CD4-positive, CD25-positive, alpha-beta regulatory T cell (primary cell): ENCODE measurements at places on chromosomes 4 and X. TPM values are rescaled to one million over a fixed set of nuclear protein-coding genes. Genes with fewer than 3 reads are reported as not detected.

DNA sequence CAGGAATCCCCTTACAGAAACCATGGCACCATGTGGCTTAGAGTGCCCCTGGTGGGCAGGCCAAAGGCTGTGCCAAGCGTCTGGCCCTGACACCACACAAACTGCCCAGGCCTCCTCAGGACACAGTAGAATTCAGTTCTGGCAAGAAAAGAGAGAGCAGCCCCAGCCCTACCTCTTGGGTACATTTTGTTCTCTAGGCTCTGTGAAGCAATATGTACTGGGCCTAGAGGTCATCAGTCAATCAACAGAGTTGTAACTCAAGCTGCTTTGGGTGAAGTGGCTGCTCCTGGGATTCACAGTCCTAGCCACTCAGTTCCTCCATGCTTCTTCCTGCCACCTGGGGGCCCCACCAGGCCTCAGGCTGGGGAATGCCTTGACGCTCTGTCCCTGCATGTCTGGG lies 158.1 kb upstream of the MAMLD1 start:
- no peak for DNase-seq

CCNB3 gene
- not detected for polyA plus RNA-seq

DNA sequence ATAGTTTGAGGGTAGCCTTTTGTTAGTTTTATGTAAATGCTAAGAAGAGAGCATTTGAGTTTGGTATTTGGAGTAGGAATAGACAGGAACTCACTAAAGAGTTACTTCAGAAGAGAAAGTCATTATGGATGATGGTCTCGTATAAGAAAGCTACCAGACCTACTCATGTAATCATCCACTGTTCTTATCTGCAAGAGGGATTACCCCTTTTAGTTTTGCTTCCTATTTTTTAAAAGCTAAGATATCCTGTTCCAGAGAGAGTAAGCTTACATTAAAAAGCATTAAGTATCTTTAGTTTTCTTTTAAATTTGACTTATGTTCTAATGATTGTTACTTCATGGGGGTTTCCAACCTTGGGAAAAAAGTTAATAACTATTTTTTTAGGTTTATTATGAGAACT lies 12.5 kb upstream of the ART3 start:
- no peak for DNase-seq

DNA sequence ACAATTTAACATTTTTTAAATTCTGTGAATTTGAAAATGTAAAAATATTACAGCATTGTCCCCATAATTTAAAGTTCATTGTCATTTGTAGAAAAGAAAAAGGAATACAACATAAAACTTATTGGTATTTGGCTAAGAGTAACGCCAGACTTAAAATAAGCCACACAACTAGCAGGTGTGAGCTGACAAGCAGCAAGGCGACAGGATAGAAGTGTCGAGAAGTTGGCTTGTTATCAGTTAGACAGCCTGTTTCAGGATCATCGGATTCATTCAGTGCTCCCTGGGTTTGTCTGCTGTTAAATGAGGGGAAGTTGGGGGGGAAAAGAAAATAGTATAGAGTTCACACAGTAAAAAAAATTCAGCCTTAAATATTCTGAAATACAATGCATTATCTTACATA lies 393.6 kb downstream of the IL15 start:
- DNase-seq: no peak

DNA sequence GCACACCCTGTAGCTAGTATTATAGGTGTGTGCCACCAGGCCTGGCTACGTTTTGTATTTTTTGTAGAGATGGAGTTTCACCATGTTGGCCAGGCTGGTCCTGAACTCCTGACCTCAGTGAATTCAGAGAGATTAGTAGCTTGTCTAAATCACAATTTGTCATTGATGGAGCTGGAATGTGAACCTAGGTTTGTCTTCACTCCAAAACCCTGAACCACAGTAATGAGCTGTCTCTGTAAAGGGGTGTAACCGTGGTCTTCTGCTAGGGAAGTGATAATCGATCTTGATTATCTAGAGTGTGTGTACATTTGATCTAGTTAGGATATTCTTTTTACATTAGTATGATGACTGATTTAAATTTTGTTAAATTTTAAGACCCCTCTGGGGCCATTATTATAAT lies 8.3 kb downstream of the ARHGAP10 start:
- no peak for DNase-seq

ABCD1 gene
- 1.4 TPM for polyA plus RNA-seq

- DNase-seq: no peak
Measured at GRCh38 chr4:24885342-24885741, 27.5 kb downstream of the CCDC149 start.

- no peak for DNase-seq
Measured at GRCh38 chr4:128847082-128847724, 37.7 kb downstream of the JADE1 start.

TEC gene
- 1.2 TPM for polyA plus RNA-seq

ADGRG4 gene
- not detected for polyA plus RNA-seq

- DNase-seq: no peak
Measured at GRCh38 chrX:48617542-48618340, 20.4 kb downstream of the WDR13 start.

DNA sequence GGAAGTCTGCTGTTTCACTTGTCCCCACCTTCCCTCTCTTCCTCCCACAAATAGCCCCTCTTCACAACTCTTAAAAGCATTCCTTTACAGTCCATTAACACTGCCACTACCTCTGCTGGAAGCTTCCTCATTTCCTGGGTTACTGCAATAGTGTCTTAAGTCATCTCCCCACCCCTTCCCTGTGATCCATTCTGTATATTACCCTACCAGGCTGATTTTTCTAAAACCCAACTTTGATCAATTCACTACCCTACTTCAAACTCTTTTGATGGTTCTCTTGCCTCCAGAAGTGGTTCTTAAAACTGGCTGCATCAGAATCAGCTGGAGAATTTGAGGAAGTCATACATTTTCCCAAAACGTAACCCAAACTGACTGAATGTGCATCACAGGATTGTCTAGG lies 8.8 kb upstream of the XIAP start:
- DNase-seq: no peak
